ENCODE measurements at places on chromosomes 7 and 10.

- no peak for DNase-seq
These were observed 299.0 kb downstream of the HGF start for GRCh38 chr7:81470724-81471379.

GRCh38 chr7:106731646-106732444 lies 70.9 kb upstream of the CCDC71L start:
- DNase-seq, result no peak

- no peak for DNase-seq
These were observed 23.1 kb downstream of the MYPN start for GRCh38 chr10:68132391-68132790.

- DNase-seq, result peak; percentile 15
These were observed 14.1 kb downstream of the ESYT2 start for GRCh38 chr7:158815083-158815799.

DNA sequence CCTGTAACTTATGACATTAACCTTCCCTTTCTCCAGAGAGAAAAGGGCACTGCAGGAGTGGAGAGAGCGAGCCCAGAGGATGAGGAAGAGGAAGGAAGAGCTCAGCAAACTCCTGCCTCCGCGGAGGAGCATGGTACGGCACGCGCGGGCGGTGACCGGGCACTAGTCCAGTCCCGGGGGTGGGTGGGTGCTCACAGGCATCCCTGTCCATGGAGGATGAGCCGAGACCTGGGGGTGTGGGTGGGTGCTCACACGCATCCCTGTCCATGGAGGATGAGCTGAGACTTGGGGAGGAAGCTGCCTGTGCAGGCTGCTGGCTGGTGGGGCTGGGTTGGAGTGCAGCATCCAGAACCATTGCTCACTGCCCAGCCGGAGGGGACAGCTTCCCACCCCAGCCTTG lies 23.8 kb downstream of the LRRC27 start:
- DNase-seq, result no peak

DNA sequence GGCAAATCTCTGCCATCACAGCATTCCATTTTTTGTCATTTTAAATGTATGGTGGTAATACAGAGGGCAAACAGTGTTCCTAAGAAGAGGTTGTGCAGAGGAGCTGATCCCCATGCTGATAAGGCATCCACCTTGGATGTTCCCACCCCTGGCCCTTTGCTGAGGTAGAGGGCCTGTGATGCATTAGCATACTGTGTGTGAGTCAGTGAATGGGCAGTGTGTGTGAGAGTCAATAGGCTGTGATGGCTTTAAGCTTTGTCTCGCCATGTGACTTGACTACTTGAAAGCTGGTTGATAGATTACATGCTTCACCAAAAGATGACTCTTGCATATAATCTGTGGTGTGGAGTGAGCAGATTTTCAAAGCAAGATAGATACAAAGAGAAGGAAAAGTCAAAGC lies 81.3 kb downstream of the INSYN2A start:
- no peak for DNase-seq

GRCh38 chr10:124612611-124613498 lies 131.3 kb downstream of the FAM53B start:
- DNase-seq, result peak; percentile 39

DNA sequence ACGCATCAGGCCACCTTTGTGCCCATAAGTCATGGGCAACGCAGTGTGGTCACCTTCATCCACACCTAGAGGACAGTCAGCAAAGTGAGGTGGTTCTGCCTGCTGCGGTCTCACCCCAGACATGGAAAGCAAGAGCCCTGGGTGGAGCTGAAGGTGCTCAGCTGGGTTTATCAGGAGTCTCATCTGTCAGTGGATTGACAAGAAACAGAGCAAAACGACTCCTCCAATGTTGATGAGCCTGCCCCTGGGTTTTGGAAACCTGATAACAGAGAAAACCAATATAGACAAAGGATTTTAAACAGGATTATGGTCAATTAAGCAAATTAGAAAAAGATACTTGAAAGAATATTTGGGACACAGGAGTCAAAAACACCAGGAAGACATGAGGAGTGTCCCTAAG lies 229.3 kb upstream of the PRSS58 start:
- DNase-seq, result no peak

DNA sequence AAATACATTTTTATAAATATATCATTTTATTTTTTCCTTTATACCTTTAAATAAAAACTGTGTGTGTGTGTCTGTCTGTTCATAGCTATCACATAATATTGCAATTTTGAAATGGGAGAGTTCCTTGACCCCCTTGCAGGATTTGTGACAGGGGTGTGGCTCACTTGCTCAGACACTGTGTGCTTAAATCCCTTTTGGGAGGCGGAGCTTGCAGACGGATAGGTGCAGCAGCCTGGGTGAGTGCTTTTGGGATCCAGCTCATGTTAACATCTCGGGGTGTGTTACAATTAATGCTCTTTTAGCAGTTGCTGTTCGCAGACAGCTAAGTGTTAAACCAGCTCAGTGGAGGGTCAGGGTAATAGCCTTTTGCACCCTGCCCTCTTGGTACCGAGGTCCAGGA lies 459.8 kb downstream of the IPMK start:
- no peak for DNase-seq
